ENCODE measurements at places on chromosomes 13 and 19.

DNA sequence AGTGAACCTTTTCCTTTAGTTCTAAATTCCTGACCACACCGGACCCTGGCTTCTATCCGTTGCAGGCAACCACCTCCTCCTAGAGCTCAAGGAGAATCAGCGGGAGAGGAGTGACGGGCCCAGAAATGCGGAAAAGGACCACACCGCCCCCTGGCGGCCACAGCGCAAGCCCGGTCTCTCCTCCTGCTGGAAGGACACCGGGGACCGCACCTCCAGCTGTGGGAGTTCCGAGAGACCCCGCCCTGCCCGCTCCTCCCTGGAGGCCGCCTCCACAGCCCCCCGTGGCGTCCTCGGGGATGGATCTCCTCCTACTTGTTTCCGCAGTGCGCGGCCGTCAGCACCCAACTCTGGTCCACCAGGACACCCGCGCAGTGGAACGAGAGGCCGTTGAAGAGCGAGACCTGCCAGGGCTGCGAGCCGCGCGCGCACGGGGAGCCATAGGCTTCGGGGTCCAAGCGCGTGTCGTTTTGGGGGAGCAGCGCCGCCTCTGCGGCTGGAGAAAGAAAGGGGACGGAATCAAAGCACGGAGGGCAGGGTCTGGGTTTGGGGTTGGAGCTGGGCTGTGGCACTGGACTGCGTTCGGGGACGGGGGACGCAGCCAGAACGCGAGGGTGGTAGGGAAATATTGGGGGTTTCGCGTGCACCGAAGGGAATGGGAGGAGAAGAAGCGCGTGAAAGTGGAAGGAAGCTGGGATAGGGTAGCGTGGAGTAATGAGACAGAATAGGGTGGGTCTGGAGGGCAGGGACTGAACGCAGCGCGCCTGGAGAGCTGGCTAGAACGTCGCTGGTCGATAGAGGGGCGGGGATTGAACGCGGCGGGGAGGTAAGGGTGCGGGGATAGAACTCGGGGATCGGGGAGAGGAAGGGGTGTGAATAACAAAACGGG is 2.5 kb downstream of the KLK10 start:
- peak; percentile 18 for DNase-seq

GRCh38 chr19:3950871-3951861 is 18.3 kb downstream of the NMRK2 start:
- DNase-seq = no peak

GRCh38 chr13:114027046-114027715 is 53.3 kb upstream of the C13orf46 start:
- no peak for DNase-seq

DNA sequence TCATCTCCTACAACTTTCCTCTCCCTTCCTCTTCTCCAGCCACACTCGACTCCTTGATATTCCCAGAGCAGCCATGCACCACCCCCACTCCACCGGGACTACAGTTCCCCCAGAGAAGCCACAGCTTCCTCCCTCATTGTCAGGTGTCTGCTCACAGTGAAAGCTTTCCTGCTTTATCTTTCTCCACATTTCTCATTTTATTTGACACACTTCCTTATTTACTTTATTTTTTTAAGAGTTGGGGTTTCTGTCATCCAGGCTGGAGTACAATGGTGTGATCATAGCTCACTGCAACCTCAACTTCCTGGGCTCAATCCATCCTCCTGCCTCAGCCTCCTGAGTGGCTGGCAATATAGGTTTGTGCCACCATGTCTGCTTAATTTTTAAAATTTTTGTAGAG is 464.6 kb downstream of the MYO16 start:
- no peak for DNase-seq

DNA sequence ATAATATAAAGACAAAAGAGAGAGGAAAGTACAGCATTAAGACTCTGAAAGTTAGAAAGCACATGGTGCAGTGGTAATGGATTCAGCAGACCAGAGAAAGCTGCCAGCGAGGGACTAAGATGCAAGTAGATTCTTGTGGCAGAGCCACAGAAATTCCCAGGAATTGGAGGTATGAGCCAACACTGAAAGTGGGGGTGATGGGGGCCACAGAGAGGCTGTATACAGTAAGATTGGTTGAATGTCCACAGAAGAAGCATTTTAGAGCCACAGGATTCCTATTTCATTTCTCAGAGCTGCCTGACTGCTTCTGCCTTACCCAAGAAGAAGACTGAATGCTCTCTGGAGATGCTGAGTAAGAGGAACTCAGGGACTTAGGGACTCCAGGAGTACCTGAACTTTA is 295.0 kb downstream of the LMO7 start:
- no peak for DNase-seq

GRCh38 chr19:10565028-10565566 is 713 bp downstream of the KRI1 start:
- DNase-seq = no peak

DNA sequence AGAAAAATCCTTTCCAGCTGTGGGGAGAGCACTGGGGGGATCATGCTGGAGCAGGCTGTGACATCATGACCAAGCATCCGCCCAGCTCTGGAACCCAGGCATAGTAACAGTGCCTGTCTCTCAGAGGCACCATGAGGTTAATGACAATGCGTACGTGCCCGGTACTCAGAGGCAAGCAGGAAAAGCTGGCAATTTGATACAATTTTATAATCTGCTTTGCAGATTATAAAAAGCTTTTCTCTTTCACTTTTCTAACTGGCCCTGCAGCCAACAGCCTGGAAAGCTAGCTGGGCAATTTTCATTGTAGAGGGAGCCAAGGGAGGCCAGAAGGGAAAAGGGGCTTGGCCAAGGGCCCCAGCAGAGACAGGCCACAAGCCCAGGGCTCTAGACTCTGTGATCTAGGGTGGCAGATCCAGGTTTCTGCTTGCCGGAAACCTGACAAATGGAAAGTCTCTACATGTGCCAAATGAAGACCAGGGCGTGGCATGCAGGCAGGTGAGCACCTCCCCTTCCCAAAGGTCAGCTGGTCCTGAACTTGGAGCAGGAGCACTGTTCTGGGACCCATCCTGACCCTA is 22.7 kb downstream of the VRK3 start:
- DNase-seq = no peak

DNA sequence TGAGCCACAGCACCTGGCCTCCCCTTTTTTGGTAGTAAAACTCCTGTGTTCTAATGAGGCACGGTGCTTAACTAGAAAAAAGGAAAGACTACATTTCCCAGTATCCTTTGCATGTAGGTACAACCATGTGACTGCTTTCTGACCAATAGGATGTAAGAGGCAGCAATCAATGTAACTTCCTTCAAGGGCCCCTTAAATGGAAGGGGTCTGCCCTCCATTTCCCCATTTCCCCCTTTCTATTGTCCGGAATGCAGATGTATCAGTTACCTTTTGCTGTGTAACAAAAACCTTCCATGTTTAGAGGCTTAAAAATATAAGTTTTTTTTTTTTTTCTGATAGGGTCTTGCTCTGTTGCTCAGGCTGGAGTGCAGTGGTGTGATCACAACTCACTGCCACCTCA is 2.2 kb downstream of the GPR32 start:
- no peak for DNase-seq

DNA sequence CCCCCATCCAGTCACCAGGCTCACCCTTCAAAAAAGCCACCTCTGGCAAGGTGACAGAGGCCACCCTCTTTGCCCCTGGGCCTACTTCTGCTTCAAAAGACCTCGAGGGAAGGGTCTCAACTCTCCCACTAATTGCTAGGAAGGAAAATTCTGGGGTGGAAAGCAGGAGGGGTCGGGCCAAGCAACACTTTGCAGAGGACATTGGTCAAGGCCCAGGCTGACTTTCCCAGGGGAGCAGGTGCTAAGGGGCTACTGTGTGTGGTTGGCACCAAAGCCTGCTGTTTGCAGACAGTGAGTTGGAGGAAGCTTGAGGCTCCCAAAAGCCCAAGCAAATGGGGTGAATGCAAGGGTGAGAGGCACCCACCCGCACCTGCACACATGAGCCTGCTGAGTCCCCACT is 28.6 kb upstream of the VSTM2B start:
- DNase-seq = no peak

DNA sequence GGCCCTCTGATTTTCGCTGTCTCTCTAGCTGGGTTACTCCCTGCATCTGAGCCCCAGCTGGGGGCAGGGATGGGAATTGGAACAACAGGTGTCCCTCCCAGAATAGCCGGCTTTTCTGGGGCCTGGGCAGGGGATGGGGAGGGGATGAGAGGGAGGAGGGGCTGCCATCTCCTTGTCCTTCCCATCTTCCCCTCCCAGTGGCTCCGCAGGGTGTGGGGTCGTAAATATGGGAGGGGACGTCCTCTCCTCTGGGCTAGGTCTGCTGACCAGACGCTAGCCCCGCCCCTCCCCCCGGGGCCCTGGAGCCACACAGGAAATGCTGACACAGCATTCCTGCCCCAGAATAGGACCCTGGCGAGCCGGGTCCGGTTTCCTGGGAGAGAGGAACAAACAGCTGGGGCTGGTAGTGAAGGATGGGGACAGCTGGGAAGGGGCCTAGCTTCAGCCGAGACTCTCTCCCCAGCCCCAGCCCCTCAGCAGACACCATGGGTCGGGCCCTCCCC is 1.1 kb downstream of the RYR1 start:
- no peak for DNase-seq

DNA sequence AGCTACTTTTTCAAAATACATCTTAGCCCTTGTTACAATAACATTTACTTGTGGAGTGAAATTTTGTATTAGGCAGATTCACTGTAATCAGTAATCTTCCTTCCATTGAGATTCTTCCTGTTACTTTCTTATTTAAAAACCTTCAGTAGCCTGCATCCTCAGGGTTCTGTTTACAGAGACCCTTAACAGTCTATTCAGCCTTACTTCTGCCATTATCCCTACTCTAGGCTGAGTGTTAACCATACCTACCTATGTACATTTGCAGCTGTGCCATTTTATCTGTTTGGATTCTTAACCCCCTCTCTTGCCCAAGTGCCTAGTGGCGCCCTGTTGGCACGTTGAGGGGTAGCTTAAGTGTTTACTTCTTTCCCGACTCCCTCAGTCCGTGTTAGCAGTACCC is 71.9 kb downstream of the LRCH1 start:
- no peak for DNase-seq

DNA sequence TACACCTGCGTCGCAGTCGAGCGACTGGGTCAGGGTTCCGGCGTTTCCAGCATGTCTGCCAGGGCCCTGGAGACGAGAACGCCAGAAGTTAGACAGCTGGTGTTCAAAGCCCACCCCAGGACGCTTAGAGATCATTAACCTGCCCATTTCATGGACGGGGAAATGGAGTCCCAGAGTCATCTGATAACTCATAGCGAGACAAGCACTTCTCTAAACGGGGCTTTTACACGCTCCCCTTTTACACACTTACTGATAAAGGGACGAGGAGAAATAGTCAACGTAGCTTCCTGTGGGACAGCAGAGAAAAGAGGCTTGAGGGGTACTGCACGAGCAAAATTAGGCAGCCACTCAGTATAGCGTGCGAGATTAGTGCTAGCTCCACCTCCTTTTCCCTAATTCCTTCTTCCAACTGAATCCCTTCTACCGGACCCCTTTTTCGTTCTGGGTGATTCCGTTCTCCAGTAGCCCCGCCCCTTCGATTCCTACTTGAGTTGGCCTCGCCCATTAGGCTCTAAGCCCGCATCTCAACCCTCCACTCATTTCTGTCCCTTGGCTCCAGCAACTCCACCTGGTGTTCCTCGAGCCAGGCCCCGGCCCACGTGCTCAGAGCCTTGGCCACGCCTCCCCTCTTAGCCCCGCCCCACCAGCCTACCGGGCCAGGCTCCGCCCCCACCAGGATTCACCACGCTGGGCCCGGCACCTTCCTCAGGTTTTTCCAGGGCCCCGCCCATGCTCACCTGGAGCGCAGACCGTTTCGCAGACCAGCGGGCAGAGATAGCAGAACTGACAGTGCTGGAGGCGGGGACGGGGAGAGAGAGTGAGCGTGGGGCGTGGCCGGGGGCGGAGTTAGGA is 3.7 kb downstream of the HRC start:
- DNase-seq = no peak

DNA sequence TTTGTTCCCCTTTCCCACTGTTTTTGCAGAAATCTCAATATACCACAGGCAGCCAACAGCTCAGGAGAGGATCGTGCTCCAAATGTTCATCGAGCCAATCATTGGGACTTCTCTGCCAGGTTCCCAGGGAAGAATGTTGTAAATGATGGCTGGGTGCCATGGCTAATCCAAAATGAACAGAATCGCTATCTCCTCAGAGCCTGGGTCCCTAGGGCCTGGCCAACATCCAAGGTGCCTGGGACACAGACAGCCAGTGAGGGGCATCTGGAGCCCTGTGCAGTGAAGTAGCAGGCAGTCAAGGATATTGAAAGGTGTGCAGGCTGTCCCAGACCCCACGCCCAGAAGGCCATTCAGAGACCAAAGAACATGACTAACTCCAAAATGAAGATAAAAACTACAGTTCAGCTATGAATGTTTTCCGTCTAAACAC is 37.8 kb downstream of the BRD4 start:
- DNase-seq = no peak

DNA sequence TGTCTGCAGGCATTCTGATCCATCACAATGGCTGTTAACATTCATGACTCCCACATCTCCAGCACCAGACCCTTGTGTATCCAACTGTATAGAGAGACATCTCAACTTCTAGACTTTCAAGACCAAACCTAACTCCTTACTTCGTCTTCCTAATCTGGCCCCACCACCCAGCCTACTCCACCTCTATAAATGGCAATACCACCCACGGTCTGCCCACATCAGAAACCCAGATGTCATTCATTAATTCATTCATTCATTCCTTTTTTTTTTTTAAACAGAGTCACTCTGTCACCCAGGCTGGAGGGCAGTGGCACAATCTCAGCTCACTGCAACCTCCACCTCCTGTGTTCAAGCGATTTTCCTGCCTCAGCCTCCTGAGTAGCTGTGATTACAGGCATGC is 10.4 kb downstream of the GPR42 start:
- no peak for DNase-seq

DNA sequence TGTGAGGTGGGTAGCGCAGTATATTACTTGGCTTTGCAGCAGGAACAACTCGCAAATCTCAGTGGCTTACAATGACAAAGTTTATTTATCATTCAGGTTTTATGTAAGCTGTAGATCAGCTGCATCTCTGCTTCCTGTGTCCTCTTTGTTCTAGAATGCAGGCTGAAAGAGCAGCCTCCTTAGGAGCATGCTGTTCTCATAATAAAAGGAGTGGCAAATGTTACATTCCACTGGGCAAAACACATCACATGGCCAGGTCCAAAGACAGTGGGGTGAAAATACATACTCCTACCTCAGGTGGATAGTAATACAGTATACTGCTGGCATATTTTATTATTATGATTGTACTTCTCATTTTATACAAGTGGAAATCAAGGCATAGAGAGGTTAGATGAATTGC is 1.2 kb upstream of the CSNK1A1L start:
- no peak for DNase-seq

GRCh38 chr13:96426167-96426566 is 336.3 kb downstream of the HS6ST3 start:
- DNase-seq = no peak

GRCh38 chr13:76759877-76760276 is 126.3 kb downstream of the KCTD12 start:
- no peak for DNase-seq
